ENCODE measurements at places on chromosomes 3 and 15. TPM values are rescaled to one million over a fixed set of nuclear protein-coding genes. Genes with fewer than 3 reads are reported as not detected.

Gene NAALADL2
- total RNA-seq = 29.8 TPM

Gene TXNRD3
- total RNA-seq = 7.6 TPM

Gene TM4SF1
- 213 TPM for total RNA-seq

Gene IL5RA
- 0.18 TPM for total RNA-seq

Gene TMEM42
- 10.6 TPM for total RNA-seq

GRCh38 chr3:43699864-43700263 is 9.1 kb downstream of the ABHD5 start:
- H3K27ac ChIP-seq = no peak overlapping the region
- H3K4me3 ChIP-seq = no peak overlapping the region
- DNase-seq = no peak
- H3K36me3 ChIP-seq = peaks cover 3% of the 10 kb centered on the region
- H3K27me3 ChIP-seq = no peaks in the 10 kb centered on the region

- no peaks in the 10 kb centered on the region for H3K36me3 ChIP-seq
- H3K4me1 ChIP-seq = no peaks in the 10 kb centered on the region
Measured at GRCh38 chr15:65286069-65286703, 497 bp downstream of the PARP16 start.

DNA sequence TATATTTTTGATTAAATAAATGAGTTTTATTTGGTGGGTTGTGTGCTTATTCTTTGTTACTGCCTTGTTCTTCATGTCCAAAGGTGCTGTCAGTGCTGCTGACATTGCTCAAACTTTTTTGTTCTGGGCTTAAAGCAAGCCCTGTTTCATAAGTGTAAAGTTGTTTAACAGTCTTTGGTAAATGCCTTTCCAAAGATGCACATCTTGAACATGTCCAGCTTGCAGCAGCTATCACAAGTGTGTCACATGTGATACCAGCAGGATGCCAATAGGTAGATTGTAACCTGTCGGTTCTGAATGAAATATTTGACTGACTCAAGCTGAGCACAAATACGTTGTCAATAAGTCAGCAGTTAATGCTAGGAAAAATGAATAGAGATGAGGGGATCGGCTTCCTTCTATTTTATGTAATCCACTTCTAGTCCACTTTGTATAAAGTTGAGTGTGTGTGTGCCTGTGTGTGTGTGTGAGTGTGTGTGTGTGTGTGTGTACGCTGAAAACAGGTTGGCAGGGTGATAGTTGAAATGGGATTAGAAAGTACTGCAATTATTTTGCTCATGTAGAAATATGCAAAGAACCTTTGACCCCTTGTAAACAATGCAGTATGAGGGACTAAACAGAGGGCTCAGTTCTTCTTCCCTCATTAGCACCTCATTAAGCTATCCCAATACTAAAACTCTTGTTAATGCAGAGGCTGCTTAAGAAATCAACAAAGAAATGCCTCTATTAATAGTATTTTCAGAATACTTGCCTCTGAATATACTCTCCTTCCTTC is 986.5 kb downstream of the TUSC7 start:
- no peak overlapping the region for H3K4me3 ChIP-seq
- H3K4me1 ChIP-seq = no peaks in the 10 kb centered on the region
- no peaks in the 10 kb centered on the region for H3K27me3 ChIP-seq
- no peak overlapping the region for H3K27ac ChIP-seq
- no peaks in the 10 kb centered on the region for H3K36me3 ChIP-seq
- no peak for DNase-seq

DNA sequence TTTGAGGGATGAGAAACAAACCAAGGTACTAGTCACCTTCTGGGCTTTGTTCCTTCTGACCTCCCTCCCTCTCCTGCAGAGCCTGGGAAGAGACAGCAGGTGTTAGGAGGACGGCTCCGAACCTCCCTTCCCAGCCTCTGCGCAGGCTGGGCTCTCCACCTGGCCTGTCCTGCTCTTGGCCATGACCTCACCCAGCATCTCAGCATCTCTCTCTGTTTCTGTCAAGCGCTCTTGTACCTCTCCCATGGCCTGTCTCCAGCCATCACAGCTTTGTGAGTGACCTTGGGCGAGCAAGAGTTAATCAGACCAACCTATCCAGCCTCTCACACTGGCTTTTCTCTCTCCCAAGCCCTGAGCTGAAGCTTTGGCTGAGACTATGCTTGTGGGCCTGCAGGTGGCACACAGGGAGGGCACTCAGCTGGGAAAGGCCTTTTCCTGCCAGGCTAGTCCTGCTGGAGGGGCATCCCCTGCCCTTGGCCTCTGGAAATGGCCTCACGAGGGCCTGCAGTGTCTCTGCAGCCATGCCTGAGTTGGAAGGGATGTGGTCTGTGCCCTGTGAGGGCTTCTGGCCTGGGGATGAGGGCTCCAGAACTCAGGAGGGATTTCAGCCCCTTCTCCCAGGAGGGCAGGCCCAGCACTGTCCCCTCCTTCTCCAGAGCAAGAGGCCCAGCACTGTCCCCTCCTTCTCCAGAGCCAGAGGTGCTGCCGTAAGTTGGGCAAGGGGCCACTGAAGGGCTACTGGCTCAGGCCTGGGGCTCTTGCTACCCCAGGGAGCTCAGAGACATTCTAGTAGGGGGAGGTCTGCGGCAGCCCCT is 2.1 kb downstream of the CHST13 start:
- DNase-seq = peak; percentile 46
- no peaks in the 10 kb centered on the region for H3K36me3 ChIP-seq
- no peak overlapping the region for H3K27ac ChIP-seq
- H3K4me1 ChIP-seq = no peaks in the 10 kb centered on the region
- no peaks in the 10 kb centered on the region for H3K27me3 ChIP-seq
- H3K4me3 ChIP-seq = no peak overlapping the region

DNA sequence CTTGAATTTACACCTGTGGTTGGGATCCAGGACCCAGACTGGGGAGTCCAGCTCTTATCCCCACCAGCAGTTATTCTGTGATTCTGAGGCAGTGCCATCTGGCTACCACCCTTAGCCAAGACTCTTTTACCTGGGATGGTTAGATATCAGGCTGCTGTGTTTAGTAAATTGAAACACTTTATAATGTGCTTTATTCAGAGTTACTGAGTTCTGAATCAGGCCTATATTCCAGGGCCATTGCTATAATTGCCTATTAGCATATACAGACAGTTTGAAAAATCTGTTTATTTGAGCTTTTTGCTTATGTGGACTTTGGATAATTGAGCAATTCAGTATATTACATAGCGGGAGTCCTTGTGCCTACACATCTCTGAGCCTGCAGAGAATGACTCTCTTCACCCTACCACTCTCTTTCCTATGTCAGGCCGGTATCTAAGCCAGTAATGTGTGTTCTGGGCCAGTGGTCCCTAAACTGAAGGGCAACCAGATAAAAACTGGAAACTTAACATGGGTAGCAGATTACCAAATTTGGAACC is 45.4 kb upstream of the TRAK1 start:
- peaks cover 10% of the 10 kb centered on the region for H3K4me1 ChIP-seq
- no peaks in the 10 kb centered on the region for H3K36me3 ChIP-seq
- no peak for DNase-seq
- no peak overlapping the region for H3K27ac ChIP-seq

GRCh38 chr15:94404733-94405283 is 173.4 kb downstream of the MCTP2 start:
- no peaks in the 10 kb centered on the region for H3K36me3 ChIP-seq
- no peak for DNase-seq
- H3K27me3 ChIP-seq = peaks cover 2% of the 10 kb centered on the region
- no peak overlapping the region for H3K4me3 ChIP-seq

GRCh38 chr15:58086491-58086890 is 21.0 kb upstream of the ALDH1A2 start:
- H3K4me1 ChIP-seq = no peaks in the 10 kb centered on the region
- no peak overlapping the region for H3K27ac ChIP-seq
- H3K36me3 ChIP-seq = no peaks in the 10 kb centered on the region
- peaks cover 2% of the 10 kb centered on the region for H3K27me3 ChIP-seq

GRCh38 chr3:141440942-141441341 is 45.9 kb upstream of the RASA2 start:
- DNase-seq = no peak
- no peaks in the 10 kb centered on the region for H3K27me3 ChIP-seq
- peaks cover 17% of the 10 kb centered on the region for H3K4me1 ChIP-seq

DNA sequence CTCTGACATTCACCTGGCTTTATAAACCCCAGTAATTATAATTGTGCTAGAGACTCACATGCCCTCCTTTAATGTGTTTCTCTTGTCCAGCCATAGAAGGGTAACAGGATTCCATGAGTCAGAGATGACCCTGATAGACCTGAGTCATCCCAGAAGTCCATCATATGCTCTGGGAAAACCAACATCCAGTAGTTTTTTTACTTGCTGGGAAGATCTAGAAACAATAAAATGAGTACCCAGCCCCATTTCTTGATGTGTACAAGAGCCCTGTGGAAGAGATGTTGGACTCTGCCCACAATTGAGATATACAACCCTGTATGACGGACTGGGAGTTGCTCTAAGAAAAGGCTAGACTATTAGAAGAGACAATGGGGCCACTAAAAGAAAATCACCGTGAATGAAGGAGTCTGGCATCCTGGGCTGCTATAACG is 22.4 kb upstream of the THUMPD3 start:
- H3K27me3 ChIP-seq = no peaks in the 10 kb centered on the region
- no peak overlapping the region for H3K27ac ChIP-seq
- H3K4me3 ChIP-seq = no peak overlapping the region
- no peaks in the 10 kb centered on the region for H3K36me3 ChIP-seq
- no peaks in the 10 kb centered on the region for H3K4me1 ChIP-seq

- H3K27ac ChIP-seq = no peak overlapping the region
- no peak for DNase-seq
- H3K4me1 ChIP-seq = peaks cover 3% of the 10 kb centered on the region
- no peaks in the 10 kb centered on the region for H3K36me3 ChIP-seq
- H3K4me3 ChIP-seq = no peak overlapping the region
Measured at GRCh38 chr3:42080453-42080872, 10.7 kb upstream of the TRAK1 start.

GRCh38 chr3:13544951-13545651 is 3.8 kb upstream of the FBLN2 start:
- no peaks in the 10 kb centered on the region for H3K4me1 ChIP-seq
- no peaks in the 10 kb centered on the region for H3K27me3 ChIP-seq
- H3K36me3 ChIP-seq = no peaks in the 10 kb centered on the region
- no peak overlapping the region for H3K4me3 ChIP-seq
- DNase-seq = no peak

- H3K27me3 ChIP-seq = no peaks in the 10 kb centered on the region
- no peaks in the 10 kb centered on the region for H3K36me3 ChIP-seq
- no peak overlapping the region for H3K27ac ChIP-seq
- DNase-seq = no peak
Measured at GRCh38 chr3:172751175-172751704, 714 bp downstream of the ECT2 start.

DNA sequence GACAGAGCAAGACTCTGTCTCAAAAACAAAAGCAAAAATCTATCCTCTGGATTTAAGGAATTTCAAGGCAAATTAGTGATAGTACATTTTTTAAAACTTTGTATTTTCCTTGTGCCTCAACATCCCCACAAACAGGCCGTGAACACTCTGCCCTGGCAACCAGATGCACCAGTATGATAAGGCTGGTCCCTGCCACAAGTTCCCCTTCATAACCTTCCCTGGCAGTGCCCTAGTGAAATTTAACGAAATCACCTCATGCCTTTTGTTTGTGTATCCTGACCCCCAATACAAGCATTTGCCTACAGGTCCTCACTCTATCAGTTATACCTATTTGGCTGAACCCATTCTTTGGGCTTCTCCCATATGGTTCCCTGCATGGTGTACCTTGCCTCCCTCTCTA is 107.4 kb upstream of the FLNB start:
- no peak for DNase-seq
- H3K4me3 ChIP-seq = no peak overlapping the region
- peaks cover 4% of the 10 kb centered on the region for H3K36me3 ChIP-seq
- H3K27ac ChIP-seq = peak overlapping the region; percentile 78
